ENCODE measurements at places on chromosomes 5 and 9.

DNA sequence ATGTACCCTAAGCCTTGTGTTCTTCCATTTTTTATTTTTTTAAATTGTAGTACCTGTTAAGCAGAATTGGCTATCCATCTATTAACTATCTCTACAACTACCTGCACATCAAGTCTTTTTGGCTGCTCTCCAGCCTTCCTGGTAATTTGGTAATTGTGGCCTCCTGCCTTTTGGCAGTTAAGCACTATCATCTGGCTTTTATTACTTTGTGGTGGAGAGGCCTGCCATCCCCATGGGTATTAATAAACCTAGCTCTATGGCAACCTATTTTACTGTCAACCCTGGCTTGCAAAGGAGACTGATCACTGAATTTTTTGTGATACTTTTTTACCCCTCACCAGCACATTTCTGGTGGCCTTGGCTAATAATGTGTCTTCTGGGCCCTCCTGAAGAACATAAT, 20.5 kb downstream of the SELENOP start:
- no peak for DNase-seq

- no peak for DNase-seq
Measured at GRCh38 chr5:161311965-161312364, 234.6 kb downstream of the GABRB2 start.

DNA sequence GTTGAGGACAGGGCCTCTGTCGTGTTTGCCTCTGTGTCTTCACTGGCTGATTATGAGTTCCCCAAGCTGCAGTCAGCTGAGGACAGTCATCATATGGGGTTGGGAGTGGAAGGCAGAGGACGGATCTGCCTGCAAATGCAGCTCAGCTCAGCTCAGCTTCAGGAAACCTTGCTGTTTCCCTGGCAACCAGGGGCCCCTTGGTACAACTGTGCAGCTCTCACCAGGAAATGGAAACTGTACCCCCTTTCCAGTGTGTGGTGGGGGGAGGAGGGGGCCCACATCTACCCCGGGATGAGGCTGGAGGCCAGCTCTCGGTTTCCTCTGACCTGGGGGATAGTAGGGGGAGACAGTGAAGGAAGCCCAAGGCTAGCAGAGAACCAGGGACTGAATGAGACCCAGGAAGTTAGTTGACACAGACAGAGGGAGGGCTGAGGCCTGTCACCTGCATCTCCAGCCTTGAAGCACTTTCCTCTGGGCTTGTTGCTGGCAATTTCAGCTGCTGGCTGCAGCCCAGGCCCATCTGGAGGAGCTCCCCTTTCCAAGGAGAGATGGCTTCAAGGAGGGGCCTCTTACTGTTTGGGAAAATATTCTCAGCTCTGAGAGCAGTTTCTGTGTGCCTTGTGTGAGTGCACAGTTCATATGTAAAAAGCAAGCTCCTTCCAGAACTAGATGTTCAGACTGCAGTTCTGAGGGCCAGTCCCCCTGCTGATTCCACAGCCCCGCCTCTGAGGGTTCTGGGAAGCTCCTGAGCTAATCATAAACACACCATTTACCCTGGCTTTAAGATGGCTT, 6.9 kb downstream of the ANXA6 start:
- peak; percentile 83 for DNase-seq

GRCh38 chr5:138911441-138911840, 36.3 kb upstream of the LRRTM2 start:
- DNase-seq = no peak

- DNase-seq = no peak
Measured at GRCh38 chr9:28820741-28821140, 1247.5 kb upstream of the C9orf72 start.

DNA sequence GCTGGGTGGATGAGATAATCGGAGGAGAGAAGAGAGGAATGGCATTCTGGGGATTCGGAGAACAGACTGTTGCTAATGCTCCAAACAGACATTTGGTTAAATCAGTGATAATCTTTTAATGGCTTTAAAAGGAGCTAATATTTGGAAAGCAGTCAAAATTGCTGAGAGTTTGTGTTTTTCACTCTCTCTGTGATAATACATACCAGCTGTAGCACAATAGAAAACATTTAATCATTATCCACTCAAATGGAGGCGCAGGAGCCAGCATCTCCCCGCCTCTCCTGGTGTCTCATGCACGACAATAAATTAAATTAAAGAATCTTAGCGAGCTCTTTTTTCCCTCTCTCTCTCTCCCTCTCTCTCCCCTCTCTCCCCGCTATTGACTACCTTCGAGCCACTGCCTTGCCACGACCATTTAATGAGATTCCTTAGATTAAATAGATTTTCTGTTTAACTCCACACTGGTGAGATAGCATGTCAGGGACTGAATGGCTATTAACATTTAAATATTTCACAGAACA, 268.6 kb upstream of the MVB12B start:
- no peak for DNase-seq

DNA sequence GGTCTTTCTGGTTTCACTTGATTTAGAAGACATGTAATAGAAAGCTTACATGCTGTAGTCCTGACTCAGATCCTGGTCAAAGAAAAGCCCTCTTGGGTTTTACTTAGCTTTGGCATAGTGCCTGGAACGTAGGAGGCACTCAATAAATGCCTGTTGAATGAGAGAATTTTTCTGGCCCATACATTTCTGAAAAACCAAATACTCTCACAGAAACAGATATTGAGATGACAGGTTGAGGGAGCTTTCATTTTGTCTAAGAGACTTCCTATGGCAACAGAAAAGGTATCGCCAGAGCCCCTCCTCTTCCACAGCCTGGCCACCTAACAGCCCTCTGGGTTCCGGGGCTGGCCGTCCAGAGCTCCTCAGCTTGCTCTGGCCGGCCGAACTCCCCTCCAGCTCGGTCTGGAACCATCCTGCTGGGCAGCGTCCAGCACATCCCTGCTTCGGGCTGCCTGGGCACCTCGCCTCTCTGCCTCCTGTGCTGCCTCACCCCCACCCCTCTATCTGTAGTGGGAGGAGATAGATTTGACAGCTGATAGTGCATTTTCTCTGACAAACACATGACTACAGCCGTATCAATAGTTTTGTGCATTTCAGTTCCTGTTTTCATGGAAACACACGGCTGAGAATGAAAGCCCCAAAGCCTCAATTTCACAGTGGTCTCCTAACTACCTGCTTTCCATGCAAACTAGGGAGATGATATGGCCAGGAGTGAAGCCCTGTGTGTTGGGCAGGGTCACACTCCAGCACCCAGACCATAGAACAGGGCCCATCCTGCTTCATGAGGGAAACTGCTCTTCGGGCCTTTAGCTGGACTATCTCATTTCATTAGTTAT, 1.1 kb downstream of the IL4 start:
- no peak for DNase-seq

DNA sequence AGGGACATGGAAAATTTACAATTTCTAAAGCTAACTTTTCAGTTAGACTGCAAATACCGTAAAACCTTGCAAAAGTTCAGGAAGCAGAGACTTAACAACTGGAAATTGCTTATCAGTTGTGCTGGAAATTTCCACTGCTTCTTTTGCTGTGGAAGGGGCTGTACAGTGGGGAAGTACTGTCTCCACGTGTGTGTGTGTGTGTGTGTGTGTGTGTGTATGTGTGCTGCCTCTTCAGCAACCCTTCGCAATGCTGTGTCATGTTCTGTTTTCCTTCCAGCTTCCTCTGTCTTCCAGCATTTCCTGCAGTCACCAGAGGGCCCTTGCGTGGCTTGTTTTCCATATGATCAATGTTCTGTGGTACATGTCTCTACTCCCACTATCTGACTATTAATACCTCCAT, 87.5 kb upstream of the RANBP3L start:
- no peak for DNase-seq

DNA sequence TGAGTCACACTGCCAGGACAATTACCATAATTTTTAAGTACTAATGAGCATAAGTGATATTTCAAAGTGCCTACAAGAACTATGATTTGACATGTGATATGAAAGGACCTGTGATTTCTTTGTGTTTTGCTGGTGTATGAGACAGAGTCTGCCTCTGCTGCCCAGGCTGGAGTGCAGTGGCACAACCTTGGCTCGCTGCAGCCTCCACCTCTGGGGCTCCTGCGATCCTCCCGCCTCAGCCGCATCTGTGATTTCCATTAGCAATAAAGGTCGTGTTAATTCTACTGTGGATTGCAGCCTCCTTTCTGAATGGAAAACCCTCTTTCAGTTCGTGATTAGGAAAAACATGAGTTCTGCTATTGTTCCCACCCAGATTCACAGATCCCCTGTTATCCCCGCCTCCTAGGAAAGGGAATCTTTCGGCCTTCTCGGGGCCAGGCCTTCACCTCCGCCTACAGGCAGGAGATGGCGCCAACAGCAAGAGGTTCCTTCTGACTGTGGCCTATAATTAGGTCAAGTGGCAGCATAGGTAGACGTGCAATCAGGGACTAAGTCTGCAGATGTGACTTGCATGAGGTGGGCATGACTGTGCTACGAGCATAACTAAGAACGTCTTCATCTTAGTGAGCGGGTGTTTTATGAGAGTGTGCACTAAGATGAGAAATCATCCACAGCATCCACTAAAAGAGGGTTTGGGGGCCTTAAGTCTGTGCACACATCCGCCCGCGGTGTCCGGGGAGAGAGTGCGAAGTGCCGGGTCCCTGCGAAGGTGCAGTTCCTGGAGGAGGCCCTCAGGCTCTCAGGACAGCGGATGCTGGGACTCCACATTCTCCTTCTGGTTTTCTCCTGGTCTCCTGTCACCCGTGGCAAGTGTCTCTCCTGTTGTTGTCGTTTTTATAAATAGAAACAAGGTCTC, 23.1 kb downstream of the TRIM7 start:
- DNase-seq = no peak

DNA sequence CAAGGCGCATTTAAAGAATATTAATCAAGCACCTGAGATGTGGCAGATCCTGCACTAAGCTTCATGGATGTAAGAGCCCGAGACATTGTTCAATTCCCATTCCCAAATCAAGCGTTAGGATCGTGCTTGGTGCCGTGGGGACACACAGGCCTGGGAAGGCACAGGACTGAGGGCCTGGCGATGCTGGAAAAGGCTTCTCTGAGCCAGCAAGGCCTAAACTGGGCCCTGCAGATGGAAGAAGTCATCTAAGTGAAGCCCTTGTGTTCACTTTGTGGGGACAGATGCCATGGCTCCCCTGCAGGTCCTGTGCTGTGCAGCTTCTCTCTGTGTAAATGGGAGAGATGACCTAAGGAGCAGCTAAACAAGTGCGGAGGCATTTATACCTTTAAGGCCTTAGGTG, 83.9 kb downstream of the LIFR start:
- DNase-seq = no peak

- no peak for DNase-seq
Measured at GRCh38 chr5:72232838-72233237, 87.2 kb downstream of the MRPS27 start.

DNA sequence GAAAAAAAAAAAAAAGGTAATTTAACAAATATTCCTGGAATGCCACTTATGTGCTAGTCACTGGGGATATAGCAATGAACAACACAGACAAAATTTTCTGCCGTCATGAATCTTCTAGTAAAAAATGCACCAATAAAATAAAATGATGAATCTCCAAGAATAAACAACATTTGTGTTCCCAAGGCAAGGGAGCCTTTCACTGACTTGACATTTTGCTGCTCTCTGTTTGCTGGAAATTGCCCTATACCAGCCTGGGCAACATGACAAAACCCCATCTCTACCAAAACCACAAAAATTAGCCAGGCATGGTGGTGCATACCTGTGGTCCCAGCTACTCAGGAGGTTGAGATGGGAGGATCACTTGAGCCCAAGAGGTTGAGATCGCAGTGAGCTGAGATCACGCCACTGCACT, 64.5 kb upstream of the ERBIN start:
- DNase-seq = no peak

GRCh38 chr9:124270504-124271335, 13.0 kb downstream of the NEK6 start:
- no peak for DNase-seq

Measured in left forelimb (tissue), 1 donor.